NCI-H187 (cell line): ENCODE measurements at places on chromosomes 7 and 10.

GRCh38 chr10:29857843-29858701, 201.3 kb downstream of the JCAD start:
- DNase-seq, result no peak

DNA sequence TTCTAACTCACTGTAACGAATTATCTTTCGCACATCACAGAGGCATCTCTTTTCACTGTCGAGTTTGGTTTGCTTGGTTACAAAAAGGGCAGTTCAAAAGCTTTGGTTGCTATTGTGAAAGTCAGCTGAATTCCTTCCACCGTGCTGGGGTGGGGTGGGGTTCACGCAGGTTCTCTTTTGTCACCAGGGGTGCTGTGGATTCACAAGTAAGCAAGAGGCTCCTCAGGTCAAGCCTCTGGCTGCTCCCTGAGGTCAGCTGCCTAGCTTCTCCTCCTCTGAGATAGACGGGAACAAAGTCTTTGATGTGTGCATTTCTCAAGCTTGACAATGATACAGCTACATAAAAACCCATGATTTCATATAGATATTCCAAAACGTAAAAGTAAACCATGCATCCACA, 47.7 kb downstream of the EGFR start:
- no peak for DNase-seq

- no peak for DNase-seq
Observed at GRCh38 chr7:15618275-15618674, 56.5 kb upstream of the AGMO start.

DNA sequence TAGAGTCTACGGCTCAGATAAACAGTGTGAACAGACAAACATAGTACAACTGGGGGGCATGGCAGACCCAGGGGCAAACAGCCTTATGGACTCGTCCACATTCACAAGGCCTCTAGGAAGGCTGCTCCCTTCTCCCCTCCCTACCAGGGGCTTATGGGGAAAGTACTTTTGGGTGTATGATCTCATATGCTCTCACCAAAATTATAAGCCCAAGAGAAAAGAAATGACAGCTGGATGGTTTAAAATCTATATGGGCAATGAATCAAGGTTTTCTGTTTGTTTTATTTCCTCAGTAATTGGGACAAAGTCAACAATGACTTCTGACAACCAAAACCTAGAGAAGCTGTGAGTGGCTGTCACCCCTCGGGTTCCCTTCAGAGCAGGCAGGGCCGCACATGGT, 144.4 kb downstream of the PKD1L1 start:
- DNase-seq, result no peak

GRCh38 chr10:133298466-133298865, 10.2 kb downstream of the TUBGCP2 start:
- no peak for DNase-seq

DNA sequence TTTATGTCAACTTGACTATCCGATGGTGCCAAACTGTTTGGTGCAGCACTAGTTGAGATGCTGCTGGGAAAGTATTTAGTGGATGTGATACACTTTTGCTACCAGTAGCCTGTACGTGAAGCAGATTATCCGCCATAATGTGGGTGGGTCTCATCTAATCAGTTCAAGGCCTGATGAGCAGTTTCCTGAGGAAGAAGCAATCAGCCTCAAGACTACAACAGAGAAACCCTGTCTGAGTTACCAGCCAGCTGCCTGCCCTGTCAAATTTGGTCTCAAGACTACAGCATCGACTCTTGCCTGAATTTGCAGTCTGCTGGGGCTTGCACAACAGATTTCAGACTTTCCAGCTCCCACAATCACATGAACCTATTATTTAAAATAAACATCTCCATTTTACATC, 10.9 kb upstream of the RBP3 start:
- no peak for DNase-seq

DNA sequence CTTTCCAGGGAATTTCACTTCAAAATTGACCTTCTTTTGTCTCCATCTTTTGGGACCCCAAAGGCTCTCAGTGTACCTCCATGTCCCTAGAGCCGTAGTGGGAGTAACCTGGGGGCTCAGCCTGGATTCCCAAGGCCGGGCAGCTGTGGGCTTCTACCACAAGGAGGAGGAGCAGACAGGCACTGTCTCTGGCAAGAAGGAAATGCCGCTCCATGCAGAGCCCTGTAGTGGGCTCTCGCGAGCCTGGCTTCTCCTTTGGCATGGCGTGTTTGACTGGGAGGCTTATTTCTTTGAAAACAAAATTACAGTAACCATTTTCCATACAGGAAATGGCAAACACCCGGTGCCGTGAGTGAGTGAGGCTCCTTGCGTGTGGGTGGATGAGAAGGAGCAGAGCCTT, 76.8 kb upstream of the FAM180A start:
- DNase-seq, result no peak
